Forelimb muscle (tissue), 1 donor: ENCODE measurements at places on chromosomes 16 and 17. TPM values are rescaled to one million over a fixed set of nuclear protein-coding genes. Genes with fewer than 3 reads are reported as not detected.

TNFSF12 gene
- 25.8 TPM for polyA plus RNA-seq

NPIPA2 gene
- polyA plus RNA-seq: 1.7 TPM

KCNAB3 gene
- 4.6 TPM for polyA plus RNA-seq

CDH11 gene
- polyA plus RNA-seq: 43.2 TPM

KDM8 gene
- polyA plus RNA-seq: 5.1 TPM

KLHL11 gene
- polyA plus RNA-seq: 4.9 TPM

OR3A3 gene
- polyA plus RNA-seq: 0.09 TPM

EIF3C gene
- 313 TPM for polyA plus RNA-seq

ASPHD1 gene
- 0.29 TPM for polyA plus RNA-seq

C1QL1 gene
- 1.9 TPM for polyA plus RNA-seq

GRB7 gene
- 0.51 TPM for polyA plus RNA-seq

EXOSC6 gene
- polyA plus RNA-seq: 14.2 TPM

TP53TG3F gene
- not detected for polyA plus RNA-seq

ACSM5 gene
- 0.19 TPM for polyA plus RNA-seq

DNA sequence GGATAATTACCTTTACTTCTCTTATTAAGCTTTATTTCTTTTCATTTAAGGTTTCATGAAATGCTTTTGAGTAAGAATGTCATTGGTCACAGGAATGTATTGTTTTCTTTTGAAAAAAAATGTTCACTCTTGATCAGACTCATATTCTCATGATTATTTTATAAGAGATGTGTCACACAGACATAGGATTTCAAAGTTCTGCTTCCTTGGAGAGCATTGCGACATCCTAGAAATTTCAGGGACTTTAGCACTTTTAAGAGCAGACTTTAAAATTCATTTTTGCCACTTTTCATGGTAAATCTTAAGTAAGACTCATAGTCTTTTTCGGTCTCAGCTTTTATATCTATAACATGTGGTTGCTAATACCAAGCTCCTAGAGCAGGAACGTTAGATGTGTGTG lies 314.7 kb downstream of the CDH8 start:
- DNase-seq: no peak

GRCh38 chr17:2453866-2454265 lies 53.0 kb upstream of the MNT start:
- DNase-seq: no peak

DNA sequence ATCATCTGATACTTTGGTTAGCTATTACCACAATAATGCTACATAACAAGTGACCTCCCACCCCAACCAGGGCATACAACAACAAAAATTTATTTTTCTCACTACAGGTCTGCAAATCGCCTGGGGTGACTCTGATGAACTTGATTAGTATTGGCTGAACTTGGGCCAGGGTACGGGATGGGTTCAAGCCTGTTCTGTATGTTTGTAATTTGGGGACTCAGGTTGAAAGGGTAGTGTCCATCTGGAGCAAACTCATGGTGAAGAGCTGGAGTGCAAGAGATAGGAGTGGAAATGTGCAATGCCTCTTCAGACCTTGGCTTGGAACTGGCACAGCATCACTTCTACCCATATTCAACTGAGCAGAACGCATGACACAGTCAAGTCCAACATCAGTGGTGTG lies 16.3 kb upstream of the NKD1 start:
- no peak for DNase-seq

GRCh38 chr16:57384248-57385070 lies 12.2 kb downstream of the CX3CL1 start:
- DNase-seq: no peak

GRCh38 chr17:863880-864279 lies 81.7 kb downstream of the MRM3 start:
- DNase-seq: no peak

DNA sequence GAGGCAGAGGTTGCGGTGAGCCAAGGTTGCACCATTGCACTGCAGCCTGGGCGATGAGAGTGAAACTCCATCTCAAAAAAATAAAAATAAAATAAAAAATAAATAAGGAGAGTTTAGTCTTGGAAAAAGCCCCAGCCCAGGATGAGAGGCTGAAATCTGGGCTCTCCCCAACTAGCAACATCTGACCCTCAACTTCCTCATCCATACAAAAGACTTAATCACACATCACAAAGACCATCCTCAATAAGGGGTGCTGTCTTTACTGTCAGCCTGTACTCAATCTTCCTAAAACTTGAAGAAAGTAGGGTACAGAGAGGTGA lies 11.4 kb upstream of the SLC4A1 start:
- no peak for DNase-seq

GRCh38 chr16:82063456-82064082 lies 28.5 kb downstream of the HSD17B2 start:
- no peak for DNase-seq

GRCh38 chr17:5000237-5000639 lies 2.5 kb downstream of the KIF1C start:
- DNase-seq: no peak

- DNase-seq: no peak
Observed at GRCh38 chr17:40461732-40462342, 18.6 kb downstream of the IGFBP4 start.

- no peak for DNase-seq
Observed at GRCh38 chr17:77209330-77209748, 68.6 kb downstream of the SEC14L1 start.

DNA sequence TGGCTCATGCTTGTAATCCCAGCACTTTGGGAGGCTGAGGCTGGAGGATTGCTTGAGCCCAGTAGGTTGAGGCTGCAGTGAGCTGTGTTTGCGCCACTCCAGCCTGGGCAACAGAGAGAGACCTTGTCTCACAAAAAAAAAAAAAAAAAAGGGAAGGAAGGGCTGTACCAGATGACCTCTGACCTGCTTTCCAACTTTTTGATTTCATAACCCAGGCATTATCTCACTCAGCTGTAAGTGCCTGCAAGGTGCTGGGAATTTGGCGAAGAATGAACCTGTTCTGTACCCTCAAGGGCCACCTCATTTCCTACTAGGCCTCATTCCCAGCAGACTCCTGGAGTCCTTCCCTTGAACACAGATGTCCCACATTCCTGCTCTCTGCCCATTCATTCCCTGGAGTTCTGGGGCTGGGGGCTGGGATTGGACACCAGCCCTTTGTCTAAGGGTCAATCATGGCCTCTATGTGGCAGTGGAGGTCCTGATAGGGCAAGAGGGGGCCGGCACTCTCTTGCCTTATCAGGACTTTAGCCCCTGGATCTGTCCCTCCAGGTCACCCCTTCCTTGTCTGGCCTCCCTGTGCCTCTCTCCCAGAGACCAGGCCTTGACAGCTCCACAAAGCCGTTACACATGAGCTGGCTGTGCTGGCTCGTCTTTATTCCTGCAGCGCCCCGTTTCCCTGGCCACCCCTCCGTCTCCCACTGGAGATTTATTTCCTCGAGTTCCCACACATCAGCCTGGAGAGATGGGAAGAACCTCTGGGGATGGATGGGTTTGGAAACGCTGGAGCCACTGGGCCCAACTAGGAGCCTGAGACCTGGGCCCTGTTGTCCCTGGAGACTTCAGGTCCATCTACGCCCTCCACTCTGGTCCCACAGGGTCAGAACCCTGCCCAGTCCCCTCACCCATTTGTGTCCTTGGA lies 821 bp upstream of the GFAP start:
- no peak for DNase-seq

- DNase-seq: no peak
Observed at GRCh38 chr16:57723170-57723569, 12.4 kb upstream of the KATNB1 start.

- DNase-seq: peak; percentile 78
Observed at GRCh38 chr17:82804442-82805191, 35.2 kb downstream of the ZNF750 start.

GRCh38 chr16:19935694-19936093 lies 51.0 kb upstream of the GPRC5B start:
- no peak for DNase-seq

DNA sequence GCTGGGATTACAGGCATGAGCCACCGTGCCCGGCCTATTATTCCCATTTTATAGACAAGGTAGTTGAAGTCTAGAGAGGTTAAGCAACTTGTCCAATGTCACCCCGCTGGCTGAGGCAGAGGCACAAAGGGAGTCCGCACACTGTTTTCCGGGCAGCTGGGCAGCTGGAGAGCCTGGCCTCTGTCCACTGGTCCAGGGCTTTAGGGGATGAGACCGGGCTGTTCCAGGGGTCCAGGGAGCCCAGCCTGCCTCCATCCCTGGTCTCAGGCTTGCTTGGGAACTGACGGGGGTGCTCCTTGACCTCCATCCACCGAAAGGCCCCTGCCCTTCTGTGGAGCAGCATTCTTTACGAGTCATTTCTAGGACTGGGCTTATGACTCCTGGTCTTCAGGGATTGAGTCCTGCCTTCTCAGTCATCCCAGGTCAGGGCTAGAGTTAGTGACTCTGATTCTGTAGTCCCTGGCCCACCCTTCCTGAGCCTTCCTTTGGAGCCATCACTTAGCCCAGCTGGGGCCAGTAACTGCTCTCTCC lies 37.5 kb downstream of the SOCS3 start:
- DNase-seq: no peak

GRCh38 chr16:3945751-3946603 lies 65.5 kb upstream of the CREBBP start:
- no peak for DNase-seq

DNA sequence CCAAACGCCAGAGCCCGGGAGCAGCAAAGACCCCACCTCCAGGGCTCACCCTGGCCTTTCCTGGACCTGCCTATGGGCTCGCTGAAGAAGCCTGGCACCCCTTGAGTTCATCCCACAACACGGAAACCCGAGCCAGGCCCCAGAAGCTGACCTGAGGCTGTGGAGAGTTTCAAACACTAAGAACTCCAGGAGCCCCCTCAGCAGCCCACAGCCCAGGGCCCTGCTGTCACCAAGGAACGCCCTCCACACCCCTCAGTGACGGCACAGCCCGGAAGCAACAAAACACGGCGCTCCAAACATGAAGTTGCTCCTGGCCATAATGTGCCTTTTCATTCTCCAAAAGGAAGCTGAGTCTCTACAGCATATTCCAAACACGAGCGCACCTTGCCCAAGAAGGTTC lies 9.2 kb downstream of the SLC38A10 start:
- no peak for DNase-seq

DNA sequence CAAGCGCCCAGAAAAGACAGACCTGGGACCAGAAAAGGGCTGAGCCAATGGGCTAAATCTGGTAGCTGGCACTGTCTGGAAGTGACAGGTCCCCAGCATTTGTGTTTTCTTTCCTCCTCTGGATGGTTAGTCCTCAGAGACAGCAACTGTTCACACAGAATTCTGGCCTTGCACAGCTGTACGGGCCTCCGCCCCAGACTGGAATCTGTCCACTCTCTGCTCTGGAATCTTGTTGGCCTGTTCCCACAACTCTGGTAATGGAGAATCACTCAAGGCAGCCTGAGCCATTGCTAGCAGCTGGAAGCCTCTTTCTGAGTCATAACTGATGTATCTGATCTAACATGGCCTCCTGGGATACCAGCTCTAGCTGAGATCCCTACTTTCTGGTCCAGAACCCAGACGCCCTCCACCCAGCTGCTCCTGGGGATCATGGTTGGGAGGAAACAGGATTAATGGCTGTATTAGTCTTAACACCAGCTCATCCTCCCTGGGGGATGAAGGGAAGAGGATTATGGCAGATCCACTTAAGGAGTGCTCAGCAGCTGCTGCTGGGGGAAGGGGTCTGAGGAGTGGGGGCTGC lies 9.1 kb downstream of the ZNF668 start:
- peak; percentile 93 for DNase-seq

DNA sequence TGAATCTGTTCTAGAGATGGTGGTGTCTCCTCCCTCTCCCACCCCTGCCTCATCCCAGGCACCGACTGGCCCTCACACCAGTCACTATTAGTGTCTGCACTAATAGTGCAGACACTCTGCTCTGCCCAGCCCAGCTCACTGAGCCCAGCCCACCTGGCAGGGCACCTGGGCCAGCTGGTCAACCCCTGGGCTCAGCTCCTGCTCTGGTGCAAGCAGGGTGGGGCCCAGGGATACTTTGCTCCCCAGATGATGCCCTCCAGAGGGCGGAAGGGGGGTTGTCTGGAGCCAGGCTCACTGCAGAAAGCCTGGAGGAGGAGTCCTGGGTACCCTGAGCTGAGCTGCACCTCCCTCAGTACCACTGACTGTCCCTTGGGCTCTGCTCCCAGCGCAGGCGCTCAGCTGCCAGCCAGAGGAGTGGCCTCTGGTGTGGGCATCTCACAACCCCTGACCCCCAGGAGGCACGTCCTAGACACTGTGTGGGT lies 14.5 kb downstream of the RAB11FIP4 start:
- DNase-seq: no peak

DNA sequence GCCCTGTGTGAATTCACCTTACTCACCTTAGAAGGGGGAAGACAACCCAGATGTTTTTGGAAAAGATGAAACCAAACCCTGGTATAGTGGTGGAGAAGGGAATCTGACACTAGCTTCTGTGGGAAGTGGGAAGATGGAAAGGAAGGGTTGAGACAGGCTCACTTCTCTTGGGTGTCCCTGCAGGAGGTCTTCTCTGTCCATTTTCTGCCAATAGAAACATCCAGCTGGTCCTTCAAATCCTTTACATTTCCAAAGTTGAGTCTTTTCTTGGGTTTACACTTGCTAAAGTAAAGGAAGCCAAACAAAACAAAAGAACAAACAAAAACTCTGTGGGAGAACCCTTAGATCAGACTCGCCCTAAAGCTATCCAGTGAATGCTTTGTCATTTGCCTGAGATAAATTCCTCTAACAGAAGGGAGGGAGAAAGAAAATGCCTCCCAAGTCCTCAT lies 10.2 kb downstream of the HOXB1 start:
- no peak for DNase-seq

DNA sequence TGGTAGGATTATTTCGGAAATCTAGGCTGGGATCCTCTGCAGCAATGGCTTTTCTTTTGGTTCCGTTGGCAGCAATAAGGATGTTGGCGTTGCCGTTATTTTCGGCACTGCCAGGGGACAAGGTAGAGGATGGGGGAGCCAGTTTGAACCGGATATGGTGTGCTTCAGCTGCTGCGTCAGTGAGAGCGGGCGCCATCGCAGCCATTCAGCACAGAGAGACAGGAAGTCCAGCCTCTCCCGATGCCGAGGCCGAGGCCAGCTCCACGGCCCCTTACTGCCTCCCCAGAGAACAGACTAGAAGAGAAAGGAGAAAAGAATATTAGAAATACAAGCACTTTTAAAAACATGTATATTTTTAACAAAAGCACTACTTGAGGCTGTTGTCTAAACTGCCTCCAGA lies 21.3 kb downstream of the KANSL1 start:
- no peak for DNase-seq

GRCh38 chr17:2058586-2059546 lies 4.0 kb downstream of the HIC1 start:
- DNase-seq: no peak

- DNase-seq: no peak
Observed at GRCh38 chr16:3074860-3075522, 9.6 kb downstream of the IL32 start.

DNA sequence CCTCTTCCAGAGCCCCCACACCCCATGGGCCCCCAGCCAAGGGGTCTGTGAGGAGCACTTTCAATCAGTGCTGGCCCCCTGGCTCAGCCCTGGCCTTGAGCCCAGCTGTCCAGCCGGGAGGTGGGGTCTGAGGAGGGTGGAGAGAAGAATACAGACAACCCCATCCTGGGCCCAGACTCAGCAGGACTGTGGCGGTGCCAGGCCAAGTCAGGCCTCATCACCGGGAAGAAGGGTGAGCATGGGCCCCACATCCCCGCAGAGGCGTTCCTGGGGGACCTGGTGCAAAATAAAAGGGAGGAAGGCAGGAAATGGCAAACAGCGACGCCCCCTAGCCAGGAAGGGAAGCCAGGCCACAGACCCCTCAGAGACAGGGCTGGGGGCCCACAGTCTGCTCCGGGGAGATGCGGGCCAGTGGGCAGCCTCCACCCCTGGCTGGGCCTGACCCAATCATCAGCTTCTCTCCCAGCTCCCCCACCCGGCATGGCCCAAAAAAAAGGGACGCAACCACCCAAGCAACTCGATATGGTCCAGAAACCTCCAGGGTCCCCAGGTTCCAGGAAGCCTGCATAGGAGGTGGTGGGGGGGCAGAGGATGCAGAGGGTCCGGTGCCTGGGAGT lies 20.6 kb downstream of the ZNF423 start:
- no peak for DNase-seq
